Activated effector memory CD4-positive, alpha-beta T cell treated with Interleukin-2 at 50 U/mL for 16 hours (primary cell): ENCODE measurements at places on chromosomes 7 and 10.

GRCh38 chr7:36204929-36205635 is 52.0 kb downstream of the EEPD1 start:
- DNase-seq, result no peak

DNA sequence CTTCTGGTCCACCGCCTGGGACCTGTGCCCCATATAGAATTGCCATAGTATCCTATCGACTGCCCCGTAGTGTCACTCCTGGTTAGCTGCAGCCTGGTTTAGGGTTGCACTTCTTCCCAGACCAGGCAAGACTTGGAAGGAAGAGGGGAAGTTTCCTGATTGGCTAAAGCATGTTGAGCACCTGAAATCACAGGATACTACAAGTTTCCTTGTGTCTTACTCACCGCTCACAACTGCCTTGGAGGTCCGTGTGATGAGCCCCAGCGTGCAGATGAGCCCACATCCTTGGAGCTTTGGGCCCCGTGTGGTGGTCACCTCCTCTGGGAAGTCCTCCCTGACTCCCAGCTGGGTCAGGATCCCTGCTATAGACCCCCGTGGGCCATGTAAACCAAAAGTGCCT is 73.9 kb upstream of the GTF2I start:
- no peak for DNase-seq

- DNase-seq, result no peak
Observed at GRCh38 chr10:127195041-127195506, 1.3 kb downstream of the INSYN2A start.

GRCh38 chr10:76230921-76231285 is 799.5 kb downstream of the LRMDA start:
- no peak for DNase-seq

DNA sequence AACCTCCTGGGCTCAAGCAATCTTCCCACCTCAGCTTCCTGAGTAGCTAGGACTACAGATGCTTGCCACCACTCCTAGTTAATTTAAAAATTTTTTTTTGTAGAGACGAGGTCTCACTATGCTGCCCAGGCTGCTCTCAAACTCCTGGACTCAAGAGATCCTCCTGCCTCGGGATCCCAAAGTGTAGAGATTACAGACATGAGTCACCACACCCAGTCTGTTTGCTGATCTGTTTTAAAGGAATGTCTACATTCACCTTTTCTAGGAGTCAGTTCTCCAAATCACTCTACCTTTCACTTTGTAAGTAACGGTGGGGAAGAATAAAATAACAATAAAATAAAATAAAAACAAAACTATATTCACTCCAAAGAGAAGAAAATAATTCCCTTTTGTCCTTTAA is 86.6 kb upstream of the AGBL3 start:
- no peak for DNase-seq

- DNase-seq, result no peak
Observed at GRCh38 chr7:7324698-7325097, 142.4 kb downstream of the C1GALT1 start.

DNA sequence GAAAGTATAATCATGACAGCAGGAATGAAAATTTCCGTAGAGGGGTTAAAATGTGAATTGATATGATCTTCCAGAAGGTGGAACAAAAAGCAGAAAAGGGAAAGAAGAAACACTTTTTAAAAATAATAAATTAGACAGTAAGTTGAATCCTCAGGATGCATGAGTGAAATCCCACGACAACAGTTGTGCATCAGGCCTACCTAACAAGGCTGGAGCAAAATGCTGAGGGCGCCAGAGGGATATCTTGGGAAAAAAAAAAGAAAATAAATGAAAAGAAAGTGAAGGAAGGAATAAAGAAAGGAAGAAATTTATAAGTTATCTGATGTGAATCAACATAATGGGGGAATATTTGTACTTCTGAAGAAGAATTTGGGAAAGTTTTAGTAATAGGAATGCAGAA is 13.0 kb upstream of the HUS1 start:
- no peak for DNase-seq

GRCh38 chr10:32104622-32105509 is 48.6 kb upstream of the KIF5B start:
- DNase-seq, result no peak

- DNase-seq, result no peak
Observed at GRCh38 chr10:121435099-121435875, 163.0 kb downstream of the FGFR2 start.
